Esophagus muscularis mucosa (tissue), 4 donors: ENCODE measurements at places on chromosomes 12 and 14. TPM values are rescaled to one million over a fixed set of nuclear protein-coding genes. Genes with fewer than 3 reads are reported as not detected.

NKX2-1 gene
- 0.92 TPM for total RNA-seq

- peaks cover 14% of the 10 kb centered on the region for H3K36me3 ChIP-seq
- DNase-seq, result no peak
- peaks cover 7% of the 10 kb centered on the region for H3K4me1 ChIP-seq
These were observed 16.3 kb downstream of the CREBL2 start for GRCh38 chr12:12628013-12628412.

FAM186B gene
- 0.17 TPM for total RNA-seq

- no peaks in the 10 kb centered on the region for H3K27me3 ChIP-seq
- H3K4me1 ChIP-seq, result peaks cover 34% of the 10 kb centered on the region
- DNase-seq, result no peak
These were observed 12.1 kb upstream of the GALNT16 start for GRCh38 chr14:69247676-69248440.

LTB4R gene
- total RNA-seq, result 3.0 TPM

DNA sequence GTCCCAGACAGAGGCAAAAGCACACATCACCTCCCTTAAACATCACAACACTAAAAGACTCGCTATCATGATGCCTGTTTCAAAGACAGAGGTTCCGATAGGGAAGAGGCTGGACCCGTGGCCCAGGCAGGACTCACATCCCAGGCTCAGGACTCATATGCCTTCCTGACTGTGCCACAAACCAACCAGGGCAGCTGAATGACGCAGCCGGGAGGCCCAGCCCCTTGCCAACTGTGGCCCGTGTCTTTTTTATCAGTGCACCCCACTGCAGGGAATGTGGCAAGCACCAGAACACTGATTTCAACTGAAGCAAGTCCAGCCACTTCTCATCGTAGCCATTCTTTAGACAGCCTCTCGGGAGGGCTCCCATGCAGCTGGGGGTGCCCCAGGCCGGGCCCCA is 132.3 kb downstream of the KSR2 start:
- H3K27ac ChIP-seq, result no peak overlapping the region
- DNase-seq, result no peak
- no peak overlapping the region for H3K4me3 ChIP-seq
- H3K27me3 ChIP-seq, result no peaks in the 10 kb centered on the region

DNA sequence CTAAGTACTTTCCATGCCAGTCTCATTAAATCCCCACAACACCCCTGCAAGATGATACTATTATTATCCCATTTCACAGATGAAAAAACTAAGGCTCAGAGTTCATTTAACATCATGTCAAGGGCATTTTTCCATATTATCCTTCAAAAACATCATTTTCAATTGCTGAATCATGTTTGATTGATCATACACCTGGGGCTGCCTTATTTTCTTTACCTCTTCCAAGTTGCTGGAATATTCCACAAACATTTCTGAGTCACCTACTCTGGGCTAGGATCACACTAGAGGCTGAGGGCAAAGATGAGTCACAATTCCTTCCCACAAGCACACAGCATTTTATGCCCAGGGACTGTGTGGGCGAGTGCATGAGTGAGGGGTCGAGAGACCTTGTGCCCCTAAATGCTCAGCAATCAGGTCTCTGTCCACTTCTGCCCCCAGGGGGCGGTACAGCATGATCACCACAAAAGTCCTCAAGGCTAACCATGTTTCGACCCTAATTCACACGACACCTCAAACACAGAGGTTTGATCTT is 14.1 kb upstream of the TMEM119 start:
- H3K36me3 ChIP-seq, result no peaks in the 10 kb centered on the region
- DNase-seq, result no peak
- H3K27ac ChIP-seq, result no peak overlapping the region
- H3K4me1 ChIP-seq, result peaks cover 13% of the 10 kb centered on the region
